ENCODE measurements at places on chromosomes 7 and 10.

DNA sequence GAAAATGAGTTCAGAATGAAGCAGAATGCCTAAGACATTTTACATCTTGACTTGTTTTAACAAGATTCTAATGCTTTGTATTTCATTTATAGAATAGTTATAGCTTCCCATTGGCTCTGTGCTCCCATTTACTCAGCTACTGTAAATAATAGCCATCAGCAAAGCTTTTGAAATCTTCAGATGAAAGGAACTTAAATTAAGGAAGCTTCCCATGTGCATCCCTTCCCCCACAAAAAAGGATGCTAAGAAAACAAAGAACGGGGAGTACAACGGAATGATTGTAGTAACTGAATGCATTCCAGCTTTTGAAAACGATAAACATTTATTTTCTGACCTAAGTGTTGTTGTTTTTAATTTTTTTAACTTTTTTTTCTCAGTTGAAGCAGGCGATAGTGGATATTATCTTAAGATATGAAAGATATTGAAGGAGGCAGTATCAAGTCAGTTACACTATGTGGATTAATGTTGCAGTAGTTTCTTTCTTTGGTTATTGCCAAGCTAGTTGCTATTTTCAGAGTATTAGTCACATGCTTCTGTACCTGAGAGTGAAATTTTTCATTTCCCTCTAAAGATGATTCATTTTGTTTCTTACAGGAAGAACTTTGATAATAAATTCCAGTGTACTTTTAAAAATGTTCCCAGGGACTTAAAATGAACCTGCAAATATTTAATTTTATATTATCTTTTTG, 129.2 kb downstream of the KCND2 start:
- no peak for DNase-seq

- DNase-seq, result no peak
Measured at GRCh38 chr7:43076189-43076605, 36.2 kb upstream of the HECW1 start.

- no peak for DNase-seq
Measured at GRCh38 chr7:19106241-19107080, 11.0 kb downstream of the TWIST1 start.

GRCh38 chr10:44416021-44416771, 31.3 kb upstream of the CXCL12 start:
- DNase-seq, result no peak
